ENCODE measurements at places on chromosomes 2 and 18. TPM values are rescaled to one million over a fixed set of nuclear protein-coding genes. Genes with fewer than 3 reads are reported as not detected.
A peak's percentile ranks its signal among the peaks of the same experiment; 100 is the strongest.

GRCh38 chr18:44733069-44733753 lies 52.5 kb downstream of the SETBP1 start:
- DNase-seq, result peak; percentile 45

DNA sequence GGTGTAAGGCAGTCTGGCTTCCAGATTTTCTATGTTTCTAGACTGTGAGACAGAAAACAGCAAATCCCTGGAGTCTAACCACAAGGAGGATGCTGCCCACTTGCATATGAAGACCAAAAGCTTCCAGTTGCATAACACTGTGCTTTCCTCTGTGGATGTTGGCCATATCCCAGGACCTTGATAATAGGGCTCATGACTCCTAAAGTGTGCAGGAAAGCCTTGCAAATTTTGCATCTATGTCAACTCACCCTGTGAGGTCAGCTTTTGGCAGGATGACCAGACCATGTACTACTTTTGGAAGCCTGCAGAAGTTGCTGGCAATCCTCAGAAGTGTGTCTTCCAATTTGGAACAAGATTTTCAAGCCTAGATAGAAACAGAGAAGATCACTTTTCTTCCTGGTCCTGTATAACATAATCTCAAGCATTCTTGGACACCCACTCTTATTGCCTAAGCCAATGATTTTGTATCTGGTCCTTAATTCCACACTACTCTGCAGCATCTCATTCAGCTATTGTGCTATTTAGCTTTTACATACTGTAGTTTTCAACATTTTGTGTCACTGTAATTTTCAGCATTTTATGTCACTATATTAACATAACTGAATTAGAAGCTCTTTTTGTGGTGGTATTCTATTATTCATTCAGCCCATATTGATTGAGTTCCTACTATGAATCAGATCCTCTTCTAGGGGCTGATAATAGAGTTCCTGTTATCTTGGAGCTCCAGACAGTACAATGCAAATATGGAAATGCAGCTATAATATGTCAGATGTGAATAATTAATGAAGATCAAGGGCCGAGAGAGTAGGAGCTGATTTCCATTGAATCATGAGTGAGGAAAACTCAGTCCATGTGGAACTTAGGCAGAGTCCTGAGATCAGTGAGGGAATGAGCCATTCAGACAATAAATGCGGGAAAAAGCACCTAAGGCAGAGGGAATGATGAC lies 85.3 kb upstream of the RAB27B start:
- DNase-seq, result peak; percentile 9

DNA sequence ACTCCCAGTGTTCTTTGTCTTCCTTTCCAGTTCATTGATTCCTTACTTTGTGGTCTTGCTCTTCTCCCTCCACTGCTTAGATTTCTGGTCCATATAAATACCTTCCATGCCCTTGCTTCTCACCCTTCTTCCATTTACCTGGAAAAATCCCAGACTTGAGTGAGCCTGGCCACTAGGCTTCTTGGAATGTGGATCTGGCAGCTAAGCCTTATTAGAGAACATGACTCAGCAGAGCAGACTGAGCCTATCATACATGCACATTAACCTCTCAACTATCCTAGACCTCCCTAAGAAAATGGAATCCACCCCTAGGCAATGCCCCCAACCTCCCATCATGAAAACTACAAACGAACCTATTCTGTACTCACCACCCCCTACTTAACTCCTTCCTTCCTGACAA lies 127.7 kb downstream of the RHBDD1 start:
- no peak for DNase-seq

RGPD4 gene
- total RNA-seq, result not detected

ACOXL gene
- 0.18 TPM for total RNA-seq

GRCh38 chr2:237600205-237600846 lies 9.8 kb upstream of the RAB17 start:
- DNase-seq, result peak; percentile 75

DNA sequence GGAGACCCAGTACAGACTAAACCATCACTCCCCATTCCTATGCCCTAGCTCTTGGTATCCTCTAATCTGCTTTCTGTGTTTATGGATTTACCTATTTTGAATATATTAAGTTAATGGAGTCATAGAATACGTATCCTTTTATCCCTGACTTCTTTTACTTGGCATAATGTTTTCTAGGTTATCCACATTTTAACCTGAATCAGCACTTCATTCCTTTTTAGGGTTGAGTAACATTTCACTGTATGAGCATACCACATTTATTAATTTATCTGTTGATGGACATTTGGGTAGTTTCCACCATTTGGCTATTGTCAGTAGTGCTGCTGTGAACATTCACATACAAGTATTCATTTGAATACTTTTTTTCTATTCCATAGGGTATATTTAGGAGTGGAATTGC lies 157.3 kb upstream of the CTNNA2 start:
- DNase-seq, result no peak

DNA sequence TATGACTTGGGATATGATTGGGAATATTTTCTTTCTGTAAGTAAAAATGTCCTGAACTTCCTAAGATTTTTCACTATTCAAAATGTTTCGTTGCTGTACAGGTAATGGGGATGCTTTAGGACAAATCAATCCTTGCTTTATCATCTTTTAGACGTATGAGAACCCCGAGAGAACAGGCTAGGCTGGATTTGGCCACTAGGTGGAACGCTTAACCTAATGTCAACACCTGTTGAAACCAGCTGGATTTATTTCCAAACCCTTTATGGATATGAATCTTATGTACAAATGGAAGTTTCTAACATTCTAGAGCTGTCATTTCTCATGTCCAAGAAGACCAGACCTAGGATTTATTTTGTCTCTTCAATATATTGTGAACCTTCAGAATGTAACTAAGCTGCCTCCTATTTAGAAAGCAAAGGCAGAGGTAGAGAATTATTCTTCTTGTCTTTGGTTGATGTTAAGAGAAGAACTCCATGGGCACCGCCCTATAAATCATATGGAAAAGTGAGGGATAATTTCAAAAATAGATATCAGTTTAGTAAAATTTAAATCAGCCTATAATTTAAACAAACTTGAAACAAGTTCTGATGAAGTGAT lies 96.7 kb downstream of the PMAIP1 start:
- DNase-seq, result no peak

ABCA12 gene
- 0.09 TPM for total RNA-seq

- DNase-seq, result peak; percentile 9
Observed at GRCh38 chr2:155368934-155369333, 670.4 kb downstream of the KCNJ3 start.

CDCA7 gene
- total RNA-seq, result 14.2 TPM

DNA sequence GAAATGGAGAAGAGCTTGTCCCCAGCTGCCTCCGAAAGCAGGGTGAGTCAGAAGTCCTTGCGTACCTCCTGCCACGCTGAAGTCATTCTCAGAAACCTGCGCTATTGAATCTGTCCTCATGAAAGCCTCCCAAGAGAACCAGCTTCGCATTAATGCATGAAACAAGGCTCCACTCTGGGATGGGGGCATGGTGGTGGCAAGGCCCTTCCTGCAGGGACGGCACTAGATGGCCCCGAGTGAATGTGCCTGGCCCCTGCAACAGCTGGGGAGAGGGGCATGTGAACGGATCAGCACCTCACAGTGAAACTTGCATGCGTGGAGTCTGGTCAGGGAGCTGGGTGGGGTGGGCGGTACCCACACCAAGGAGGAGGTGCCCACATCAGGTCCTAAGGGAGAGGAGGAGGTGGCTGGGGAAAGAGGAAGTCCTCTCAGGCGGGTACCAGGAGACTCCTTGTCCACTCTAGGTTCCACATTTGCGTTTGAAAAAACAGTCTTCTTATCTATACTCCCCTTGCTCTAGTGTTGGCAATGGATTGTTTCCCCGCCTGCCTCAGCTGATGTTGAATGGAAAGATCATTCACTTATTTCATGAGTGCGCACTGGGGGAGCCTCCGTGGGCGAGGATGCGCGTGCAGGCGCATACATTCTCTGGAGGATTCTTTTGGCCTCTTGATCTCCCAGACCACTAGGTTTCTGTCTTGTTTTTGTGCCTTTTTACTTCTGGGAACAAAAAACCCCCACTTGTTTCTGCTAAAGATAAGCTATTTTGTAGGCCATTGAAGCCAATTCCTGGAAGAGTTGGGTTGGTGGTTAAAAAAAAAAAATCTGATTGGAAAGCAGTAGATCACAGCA lies 104.7 kb downstream of the KLHL29 start:
- DNase-seq, result no peak

DNA sequence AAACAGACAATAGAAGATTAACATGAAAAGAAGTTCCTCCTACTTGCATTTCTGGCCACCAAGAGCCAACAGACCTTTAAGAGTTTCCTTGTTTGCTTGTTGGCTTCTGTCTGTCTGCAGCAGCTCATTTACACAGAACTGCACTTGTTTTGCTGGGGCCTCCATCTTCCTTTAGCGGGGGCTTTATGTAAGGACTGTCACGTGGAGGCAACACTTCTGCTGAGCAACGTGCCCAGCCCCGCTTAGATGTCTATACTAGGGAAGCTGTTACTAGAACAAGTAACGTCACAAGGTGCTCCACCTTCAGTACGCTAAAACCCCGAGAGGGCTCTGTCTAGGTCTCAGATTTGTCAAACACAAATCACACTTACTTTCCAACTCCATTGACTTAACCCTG lies 104.3 kb upstream of the PXDN start:
- DNase-seq, result no peak

GRCh38 chr2:75403991-75404428 lies 156.7 kb downstream of the EVA1A start:
- DNase-seq, result peak; percentile 20

CD28 gene
- 1.00 TPM for total RNA-seq

- no peak for DNase-seq
Observed at GRCh38 chr2:24052951-24053350, 3.4 kb downstream of the FKBP1B start.

GRCh38 chr2:6896930-6897759 lies 19.6 kb downstream of the RSAD2 start:
- DNase-seq, result peak; percentile 62

GRCh38 chr2:47697000-47697601 lies 85.8 kb upstream of the MSH6 start:
- no peak for DNase-seq

GRCh38 chr18:10524507-10525370 lies 1.1 kb upstream of the NAPG start:
- no peak for DNase-seq

DNA sequence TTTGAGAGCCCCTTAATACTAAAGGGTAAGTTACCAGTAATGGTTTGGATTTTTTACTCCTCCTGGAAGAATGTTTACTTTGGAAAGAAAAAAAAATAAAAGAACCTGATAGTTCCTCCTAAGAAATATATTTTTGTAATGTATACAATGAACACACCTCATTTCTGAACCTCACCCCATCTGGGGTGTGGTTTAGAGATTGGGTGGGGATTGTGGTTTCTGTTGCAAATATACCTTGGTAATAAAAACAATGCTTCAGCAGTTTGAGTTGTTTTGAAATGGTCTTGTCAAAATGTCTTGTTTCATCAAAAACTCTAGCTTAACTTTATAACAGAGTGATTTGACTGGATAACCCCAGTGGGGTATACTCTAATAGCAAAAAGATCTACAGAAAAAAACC lies 448.9 kb upstream of the MEIS1 start:
- no peak for DNase-seq

- peak; percentile 19 for DNase-seq
Observed at GRCh38 chr2:12005886-12006681, 259.7 kb downstream of the LPIN1 start.

- DNase-seq, result no peak
Observed at GRCh38 chr2:229154381-229154780, 116.7 kb downstream of the PID1 start.

SFT2D3 gene
- 7.6 TPM for total RNA-seq

USP37 gene
- total RNA-seq, result 31.1 TPM

GRCh38 chr2:172095905-172096625 lies 6.6 kb downstream of the DLX2 start:
- no peak for DNase-seq

DNA sequence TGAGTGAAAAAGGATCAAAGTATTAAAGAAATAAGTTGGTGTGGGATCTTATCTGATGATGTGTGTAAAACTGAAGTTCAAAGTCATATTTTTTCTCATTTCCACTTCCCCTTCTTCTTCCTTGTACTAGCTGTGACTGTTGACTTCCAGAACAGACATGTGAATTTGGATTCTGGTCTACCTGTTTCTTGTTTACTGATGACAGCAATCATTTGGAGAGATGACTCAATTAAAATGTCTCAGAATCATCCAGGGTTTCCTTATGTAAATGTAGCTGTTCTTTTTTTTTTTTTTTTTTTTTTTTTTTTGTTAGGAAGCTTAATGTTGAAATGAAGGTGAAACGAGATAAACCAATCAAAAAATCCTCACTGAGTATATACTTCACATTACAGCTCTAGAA lies 819.9 kb upstream of the PIK3C3 start:
- DNase-seq, result no peak

MOGAT1 gene
- not detected for total RNA-seq

DNA sequence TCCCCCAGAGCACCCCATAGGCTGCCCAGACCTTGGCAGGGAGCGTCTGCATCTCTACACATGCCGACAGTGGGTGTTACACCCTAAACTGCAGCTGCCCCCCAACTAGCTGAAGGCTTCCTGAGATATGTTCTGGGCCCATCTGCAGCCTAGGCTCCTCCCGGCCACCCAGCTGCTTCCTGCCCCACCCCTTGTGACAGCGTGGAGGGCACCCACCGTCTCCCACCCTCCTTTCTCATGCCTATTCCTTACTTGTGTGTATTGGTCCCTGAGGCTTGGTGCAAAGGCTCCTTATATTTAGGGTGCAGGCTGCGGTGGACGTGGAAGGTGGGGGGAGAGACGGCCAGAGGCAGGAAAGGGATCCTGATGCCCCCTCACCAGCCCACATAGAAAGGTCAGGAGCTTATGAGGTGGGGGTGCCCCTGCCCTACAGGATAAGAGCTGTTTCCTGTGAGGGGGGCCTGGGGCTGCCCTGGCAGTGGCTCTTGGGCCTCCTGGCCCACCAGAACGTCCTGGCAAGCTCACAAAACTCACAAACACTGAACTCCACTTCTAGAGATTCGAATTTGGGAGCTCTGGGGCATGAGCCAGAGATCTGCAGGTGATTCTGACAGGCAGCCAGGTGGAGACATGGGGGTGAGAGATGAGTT lies 7.3 kb upstream of the PROM2 start:
- no peak for DNase-seq

GRCh38 chr2:230694241-230694640 lies 18.4 kb upstream of the CAB39 start:
- no peak for DNase-seq

DNA sequence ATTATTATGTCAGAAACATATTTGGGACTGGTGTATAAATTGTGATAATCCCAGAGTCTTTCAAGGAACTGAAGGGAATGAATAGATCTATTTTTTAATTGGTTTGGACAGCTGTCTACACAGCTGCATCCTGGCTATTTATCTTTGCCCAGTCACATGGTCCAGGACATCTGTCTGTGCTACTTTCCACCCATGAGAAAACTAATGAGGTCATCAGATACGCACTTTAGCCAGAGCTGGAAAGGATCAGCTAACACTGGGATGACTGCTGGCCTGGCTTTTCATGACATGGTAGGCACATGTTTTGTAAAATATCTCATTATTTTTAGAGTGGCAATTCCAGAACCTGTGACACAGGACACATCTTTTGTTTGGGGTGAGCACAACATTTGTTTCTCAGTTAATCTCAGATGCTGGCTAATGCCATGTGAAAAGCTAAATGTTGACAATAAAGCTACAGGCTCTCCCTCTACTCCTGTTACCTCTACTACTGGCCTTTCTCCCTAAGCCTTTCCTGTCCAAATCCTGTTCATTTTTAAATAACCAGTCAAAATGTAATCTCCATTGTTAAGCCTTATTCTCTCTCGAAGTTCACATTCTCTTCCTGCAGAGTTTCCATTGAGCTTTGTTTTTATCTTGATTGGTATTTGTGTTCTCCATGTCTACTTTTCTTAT lies 500.7 kb downstream of the RIT2 start:
- DNase-seq, result no peak

GRCh38 chr2:188940171-188940570 lies 34.0 kb upstream of the COL3A1 start:
- no peak for DNase-seq

GRCh38 chr2:197883354-197884032 lies 79.1 kb downstream of the PLCL1 start:
- DNase-seq, result no peak

Measured in cerebellum (tissue), 4 donors.